NCI-H1092 treated with DMSO at 0.1 percent for 48 hours (cell line): ENCODE measurements at places on chromosomes 5 and 9.

GRCh38 chr5:81815321-81815720 is 64.4 kb upstream of the SSBP2 start:
- DNase-seq: no peak

DNA sequence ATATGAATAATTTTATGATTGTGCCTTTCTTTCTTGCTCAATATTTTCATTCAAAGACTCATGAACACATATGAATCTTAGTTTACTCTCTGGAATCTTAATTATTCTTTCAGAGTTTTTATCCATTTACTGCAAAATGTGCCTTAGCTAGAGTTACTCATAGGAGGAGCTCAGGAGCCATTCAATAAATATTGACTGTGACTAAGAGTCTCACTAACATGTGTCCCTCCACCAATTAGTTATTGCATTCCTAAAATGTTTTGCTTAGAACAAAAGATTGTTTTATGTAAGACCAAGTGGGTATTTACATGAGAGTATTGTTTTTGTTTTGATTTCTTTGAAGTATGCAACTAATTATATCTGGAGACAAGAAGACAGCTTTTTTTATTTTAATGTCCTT is 218.4 kb upstream of the MAST4 start:
- DNase-seq: no peak

- no peak for DNase-seq
Measured at GRCh38 chr5:172959824-172960799, 888 bp downstream of the RPL26L1 start.

- DNase-seq: no peak
Measured at GRCh38 chr9:114516913-114517312, 11.6 kb upstream of the WHRN start.

DNA sequence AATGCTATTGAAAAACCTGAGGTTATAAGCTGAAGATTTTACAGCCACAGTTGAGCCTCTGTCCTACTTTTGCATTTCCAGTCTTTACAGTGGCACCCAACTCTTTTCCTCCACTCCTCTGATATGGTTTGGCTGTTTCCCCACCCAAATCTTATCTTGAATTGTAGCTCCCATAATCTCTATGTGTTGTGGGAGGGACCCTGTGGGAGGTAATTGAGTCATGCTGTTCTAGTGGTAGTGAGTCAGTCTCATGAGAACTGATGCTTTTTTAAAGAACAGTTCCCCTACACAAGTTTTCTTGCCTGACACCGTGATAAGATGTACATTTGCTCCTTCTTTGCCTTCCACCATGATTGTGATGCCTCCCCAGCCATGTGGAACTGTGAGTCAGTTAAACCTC is 646.1 kb upstream of the SEMA6A start:
- no peak for DNase-seq

GRCh38 chr9:113712053-113712452 is 164.1 kb upstream of the ZNF618 start:
- DNase-seq: no peak

- no peak for DNase-seq
Measured at GRCh38 chr5:57412680-57413079, 69.9 kb downstream of the ACTBL2 start.

DNA sequence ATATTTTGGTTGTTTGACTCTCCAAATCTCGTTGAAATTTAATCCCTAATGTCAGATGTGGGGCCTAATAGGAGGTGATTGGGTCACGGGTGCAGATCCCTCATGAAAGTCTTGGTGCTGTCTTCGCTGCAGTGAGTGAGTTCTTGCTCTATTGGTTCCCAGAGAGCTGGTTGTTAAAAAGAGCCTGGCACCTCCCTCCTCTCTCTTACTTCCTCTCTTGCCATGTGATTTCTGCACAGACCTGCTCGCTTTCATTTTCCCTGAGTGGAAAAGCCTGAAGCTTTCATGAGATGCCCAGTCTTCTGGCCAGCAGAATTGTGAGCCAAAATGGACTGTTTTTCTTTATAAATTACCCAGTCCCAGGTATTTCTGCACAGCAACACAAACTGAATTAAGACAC is 221.6 kb downstream of the MAT2B start:
- DNase-seq: no peak

GRCh38 chr9:27431543-27432147 is 92.4 kb upstream of the IFNK start:
- no peak for DNase-seq

DNA sequence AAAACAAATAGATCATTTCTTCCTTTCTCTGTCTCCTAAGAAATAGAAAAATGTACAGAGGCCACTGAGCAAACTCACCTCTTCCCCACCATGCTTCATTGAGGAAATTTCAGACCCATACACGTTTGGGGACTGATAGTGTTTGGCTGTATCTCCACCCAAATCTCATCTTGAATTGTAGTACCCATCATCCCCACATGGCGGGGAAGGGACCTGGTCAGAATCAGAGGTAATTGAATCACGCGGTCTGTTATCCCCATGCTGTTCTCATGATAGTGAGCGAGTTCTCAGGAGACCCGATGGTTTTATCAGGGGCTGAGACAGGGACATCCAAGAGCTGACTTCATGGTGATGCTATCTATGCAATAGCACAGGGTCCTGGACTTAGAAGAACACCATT is 1655.8 kb downstream of the MAT2B start:
- DNase-seq: no peak
